ENCODE measurements at places on chromosomes 5 and 9. TPM values are rescaled to one million over a fixed set of nuclear protein-coding genes. Genes with fewer than 3 reads are reported as not detected.

GRCh38 chr5:110561510-110561909 is 165.0 kb downstream of the TMEM232 start:
- no peak for DNase-seq

- DNase-seq, result no peak
Observed at GRCh38 chr5:17448877-17449276, 49.2 kb upstream of the TAF11L2 start.

GRCh38 chr5:57420801-57421200 is 61.8 kb downstream of the ACTBL2 start:
- no peak for DNase-seq

DNA sequence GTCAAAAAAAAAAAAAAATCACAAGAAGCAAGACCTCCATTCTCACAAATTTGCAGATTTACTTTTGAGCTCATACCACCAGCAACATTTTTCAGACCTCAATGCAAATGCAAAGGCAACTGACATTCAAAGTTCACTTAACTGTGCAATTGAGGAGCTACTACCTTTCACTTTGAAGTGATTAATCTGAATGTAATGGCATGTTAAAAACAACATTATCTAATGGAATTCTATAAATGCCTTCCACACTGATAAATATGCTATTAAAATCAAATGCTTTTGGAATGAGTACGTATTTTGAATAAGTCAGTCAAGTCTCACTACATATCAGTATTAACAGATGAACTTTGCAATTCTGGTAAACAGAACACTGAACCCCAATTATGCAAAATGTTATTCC is 32.3 kb downstream of the UBQLN1 start:
- DNase-seq, result no peak

DNA sequence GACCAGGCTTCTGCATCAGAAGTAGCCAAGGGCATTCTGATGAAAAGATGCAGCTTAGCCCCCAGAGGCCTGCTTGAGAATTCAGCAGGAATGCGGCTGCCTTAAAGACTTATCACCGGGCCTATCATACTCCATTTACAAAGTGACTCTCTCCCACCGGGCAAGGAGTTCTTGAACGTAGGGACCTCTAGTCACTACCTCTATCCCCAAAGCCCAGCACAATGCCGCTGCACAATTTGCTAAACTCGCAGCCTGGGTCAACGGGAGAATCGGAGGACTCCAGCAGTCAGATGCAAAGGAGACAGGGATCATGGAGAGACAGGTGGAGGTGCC is 661 bp downstream of the PDCL start:
- DNase-seq, result peak; percentile 16

SOX30 gene
- 0.15 TPM for total RNA-seq

USP20 gene
- 14.8 TPM for total RNA-seq

PCDHA1 gene
- not detected for total RNA-seq
